ENCODE measurements at places on chromosomes 1 and 21.

- DNase-seq = no peak
These were observed 545.3 kb downstream of the PLA2G4A start for GRCh38 chr1:187374082-187374481.

GRCh38 chr21:16159971-16160350, 430.2 kb downstream of the USP25 start:
- no peak for DNase-seq

DNA sequence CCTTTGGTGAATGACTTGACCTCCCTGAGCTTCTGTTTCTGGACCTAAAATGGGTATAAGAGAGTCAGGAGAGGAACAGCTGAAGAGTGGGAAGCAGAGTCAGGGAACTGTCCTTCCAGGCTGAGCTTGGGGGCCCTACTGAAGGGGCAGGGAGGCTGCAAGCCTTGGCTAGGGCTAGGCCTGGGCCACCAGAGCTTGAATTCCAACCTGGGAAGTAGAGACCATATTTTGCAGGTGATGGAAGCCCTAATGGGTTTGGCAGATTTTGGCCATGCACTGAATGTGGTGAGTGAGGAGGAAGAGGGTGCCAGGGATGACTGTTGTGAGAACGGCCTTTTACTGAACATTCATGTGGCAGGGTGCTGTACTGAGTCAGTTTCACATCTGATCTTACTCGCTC, 69.4 kb upstream of the KLHDC7A start:
- no peak for DNase-seq

- DNase-seq = no peak
These were observed 650 bp downstream of the TNFAIP8L2 start for GRCh38 chr1:151157067-151157531.

All from stimulated activated CD4-positive, alpha-beta T cell treated with anti-CD3 and anti-CD28 coated beads, Interleukin-1b, Interleukin-23, amount 100 ng/mL, for 24 hours (primary cell).